NT2/D1 (cell line): ENCODE measurements at places on chromosomes 7 and 10.

DNA sequence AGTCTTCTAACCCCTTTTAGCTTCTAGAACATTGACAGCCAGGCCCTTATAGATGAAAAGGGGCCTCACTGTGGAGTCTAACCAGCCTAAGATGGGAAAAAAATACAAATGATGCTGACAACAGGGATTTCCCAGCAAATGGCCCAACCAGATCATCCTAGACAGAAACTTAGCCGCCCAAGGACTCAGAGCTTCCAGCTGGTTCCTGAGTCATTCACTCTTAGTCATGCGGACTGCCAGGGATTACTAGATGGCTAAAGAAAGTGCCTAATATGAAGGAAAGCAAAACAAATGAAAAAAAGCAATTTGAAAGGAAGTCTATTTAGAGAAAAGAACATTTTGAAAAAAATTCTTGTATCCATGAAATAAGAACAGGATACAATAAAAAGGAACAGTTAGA, 23.7 kb downstream of the TSPAN14 start:
- DNase-seq = no peak

DNA sequence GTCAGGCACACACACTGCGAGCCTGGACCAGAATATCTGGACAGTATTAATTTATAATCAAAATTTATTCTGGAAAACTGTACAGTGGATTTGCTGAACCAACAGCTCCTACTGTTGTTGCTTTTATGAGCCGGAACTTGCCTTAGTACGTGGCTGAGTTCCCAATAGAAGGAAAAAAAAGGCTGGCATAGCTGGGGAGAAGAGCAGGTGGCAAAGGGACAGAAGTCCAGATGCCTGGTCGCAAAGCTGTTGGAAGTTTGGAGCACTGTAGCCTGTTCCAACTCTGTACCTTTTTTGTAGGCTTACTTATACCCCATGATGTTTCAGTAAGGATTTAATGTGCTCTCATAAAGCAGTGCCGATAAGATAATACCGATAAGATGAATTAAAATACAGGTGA, 333.8 kb downstream of the ABCA13 start:
- DNase-seq = no peak

DNA sequence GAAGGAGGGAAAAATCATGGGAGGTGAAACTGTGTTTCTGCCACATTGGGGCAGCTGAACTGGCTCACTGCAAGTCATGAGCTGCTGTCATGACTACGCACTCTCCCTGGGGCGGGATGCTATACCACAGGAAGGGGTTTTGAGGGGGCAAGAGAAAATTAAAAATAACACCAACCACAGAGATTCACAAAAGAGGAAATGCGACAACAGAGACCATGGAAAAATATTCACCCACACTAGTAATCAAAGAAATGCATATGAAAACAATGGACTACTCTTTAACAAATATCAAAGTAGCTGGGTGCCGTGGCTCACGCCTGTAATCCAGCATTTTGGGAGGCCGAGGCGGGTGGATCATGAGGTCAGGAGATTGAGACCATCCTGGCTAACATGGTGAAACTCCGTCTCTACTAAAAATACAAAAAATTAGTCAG, 65.2 kb upstream of the TM9SF3 start:
- DNase-seq = no peak

GRCh38 chr7:38542156-38542555, 89.0 kb downstream of the AMPH start:
- no peak for DNase-seq

GRCh38 chr7:74544706-74545469, 91.2 kb downstream of the GTF2IRD1 start:
- peak; percentile 38 for DNase-seq

GRCh38 chr7:13042605-13043236, 355.3 kb downstream of the ARL4A start:
- no peak for DNase-seq

- DNase-seq = peak; percentile 51
Observed at GRCh38 chr10:20369863-20370736, 527.0 kb downstream of the NEBL start.

GRCh38 chr7:52260046-52260665, 775.3 kb upstream of the POM121L12 start:
- peak; percentile 57 for DNase-seq
